Left lung (tissue), 14 donors: ENCODE measurements at places on chromosomes 16 and 17. TPM values are rescaled to one million over a fixed set of nuclear protein-coding genes. Genes with fewer than 3 reads are reported as not detected.
A peak's percentile ranks its signal among the peaks of the same experiment; 100 is the strongest.

Gene HOXB3
- 10.4 TPM for total RNA-seq

Gene STH
- total RNA-seq: not detected

Gene ZFHX3
- total RNA-seq: 25.7 TPM

Gene KCNH6
- total RNA-seq: 0.71 TPM

Gene OR2C1
- not detected for total RNA-seq

Gene TAT
- 0.18 TPM for total RNA-seq

Gene GRAP
- total RNA-seq: 10.6 TPM

Gene NLRC5
- 26.8 TPM for total RNA-seq

Gene ALOX15B
- 112 TPM for total RNA-seq

Gene AXIN2
- total RNA-seq: 41.6 TPM

Gene ODAD4
- total RNA-seq: 0.73 TPM

DNA sequence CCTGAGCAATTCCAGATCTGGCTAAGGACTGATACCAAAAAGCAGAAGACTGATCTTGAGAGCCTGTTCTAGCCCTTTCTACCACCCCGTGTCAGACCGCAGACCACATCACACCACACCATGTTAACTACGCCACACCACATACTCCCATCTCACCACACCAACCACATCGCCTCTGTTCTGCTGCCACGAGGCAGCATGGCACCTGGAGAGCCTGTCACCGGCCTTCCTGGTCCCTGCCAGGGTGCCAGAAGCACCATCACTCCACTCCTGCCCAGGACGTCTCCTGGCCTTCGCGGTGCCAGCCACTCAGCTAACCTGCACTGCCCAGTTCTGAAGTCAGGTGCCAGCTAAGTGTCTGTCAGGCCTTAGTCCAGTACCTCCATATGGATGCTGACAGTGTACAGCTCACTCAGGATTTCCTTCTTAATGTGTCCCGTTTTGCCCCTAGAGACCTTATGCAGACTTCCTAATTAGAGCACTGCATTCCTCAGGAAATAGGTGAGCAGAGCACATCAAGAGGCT, 37.2 kb upstream of the BCAR1 start:
- peaks cover 13% of the 10 kb centered on the region for H3K4me1 ChIP-seq
- DNase-seq: no peak
- peak overlapping the region; percentile 63 for H3K27ac ChIP-seq
- H3K27me3 ChIP-seq: no peaks in the 10 kb centered on the region
- peaks cover 28% of the 10 kb centered on the region for H3K36me3 ChIP-seq

GRCh38 chr17:9419932-9420453, 155.6 kb downstream of the STX8 start:
- H3K4me1 ChIP-seq: no peaks in the 10 kb centered on the region
- H3K4me3 ChIP-seq: no peak overlapping the region
- H3K36me3 ChIP-seq: peaks cover 11% of the 10 kb centered on the region
- DNase-seq: no peak
- H3K27me3 ChIP-seq: no peaks in the 10 kb centered on the region
- no peak overlapping the region for H3K27ac ChIP-seq

- H3K4me1 ChIP-seq: peaks cover 8% of the 10 kb centered on the region
- H3K36me3 ChIP-seq: no peaks in the 10 kb centered on the region
- peaks cover 39% of the 10 kb centered on the region for H3K27me3 ChIP-seq
- peak overlapping the region; percentile 83 for H3K27ac ChIP-seq
Measured at GRCh38 chr17:74742153-74742515, 5.1 kb downstream of the RAB37 start.

- H3K36me3 ChIP-seq: peaks cover 15% of the 10 kb centered on the region
- no peak overlapping the region for H3K4me3 ChIP-seq
- H3K27ac ChIP-seq: no peak overlapping the region
Measured at GRCh38 chr17:74445158-74445557, 13.3 kb downstream of the GPRC5C start.

GRCh38 chr17:1709403-1709951, 700 bp downstream of the TLCD2 start:
- H3K4me1 ChIP-seq: peaks cover 61% of the 10 kb centered on the region
- no peak for DNase-seq
- peaks cover 16% of the 10 kb centered on the region for H3K27me3 ChIP-seq
- peak overlapping the region; percentile 64 for H3K27ac ChIP-seq
- no peaks in the 10 kb centered on the region for H3K36me3 ChIP-seq
- peak overlapping the region; percentile 64 for H3K4me3 ChIP-seq

GRCh38 chr16:2963723-2964474, at the start of gene KREMEN2:
Gene KREMEN2, plus strand, starts transcription at chr16:2964275. Its CDS starts 246 bp downstream, at chr16:2964521.
- H3K36me3 ChIP-seq: no peaks in the 10 kb centered on the region
- peaks cover 62% of the 10 kb centered on the region for H3K4me1 ChIP-seq
- H3K27me3 ChIP-seq: peaks cover 69% of the 10 kb centered on the region

GRCh38 chr16:4412854-4413253, 3.5 kb downstream of the CORO7 start:
- H3K4me3 ChIP-seq: no peak overlapping the region
- peaks cover 54% of the 10 kb centered on the region for H3K36me3 ChIP-seq
- H3K27ac ChIP-seq: no peak overlapping the region
- H3K27me3 ChIP-seq: no peaks in the 10 kb centered on the region

DNA sequence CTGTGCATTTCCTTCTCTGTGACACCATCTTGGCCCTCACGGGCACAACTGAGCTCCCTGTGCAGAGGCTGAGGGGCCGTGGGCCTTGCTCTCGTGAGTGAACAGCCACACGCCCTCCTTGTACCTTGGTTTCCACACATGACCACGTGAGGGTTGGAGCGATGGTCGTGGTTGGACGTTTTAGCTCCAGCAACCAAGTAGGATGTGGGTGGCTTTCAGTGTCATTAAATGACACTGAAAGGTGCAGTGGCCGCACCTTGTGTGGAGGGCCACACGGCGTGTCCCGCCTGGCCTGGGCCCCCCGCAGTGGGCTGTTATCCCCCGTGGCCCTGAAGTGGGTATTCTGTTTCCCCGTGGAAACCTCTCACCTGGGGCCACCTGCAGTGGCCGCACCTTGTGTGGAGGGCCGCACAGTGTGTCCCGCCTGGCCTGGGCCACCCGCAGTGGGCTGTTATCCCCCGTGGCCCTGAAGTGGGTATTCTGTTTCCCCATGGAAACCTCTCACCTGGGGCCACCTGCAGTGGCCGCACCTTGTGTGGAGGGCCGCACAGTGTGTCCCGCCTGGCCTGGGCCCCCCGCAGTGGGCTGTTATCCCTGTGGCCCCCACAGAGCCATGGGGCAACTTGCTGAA, 28.2 kb downstream of the ACSF3 start:
- H3K4me1 ChIP-seq: peaks cover 6% of the 10 kb centered on the region
- H3K36me3 ChIP-seq: no peaks in the 10 kb centered on the region
- peak overlapping the region; percentile 26 for H3K27ac ChIP-seq
- DNase-seq: no peak
- no peak overlapping the region for H3K4me3 ChIP-seq

DNA sequence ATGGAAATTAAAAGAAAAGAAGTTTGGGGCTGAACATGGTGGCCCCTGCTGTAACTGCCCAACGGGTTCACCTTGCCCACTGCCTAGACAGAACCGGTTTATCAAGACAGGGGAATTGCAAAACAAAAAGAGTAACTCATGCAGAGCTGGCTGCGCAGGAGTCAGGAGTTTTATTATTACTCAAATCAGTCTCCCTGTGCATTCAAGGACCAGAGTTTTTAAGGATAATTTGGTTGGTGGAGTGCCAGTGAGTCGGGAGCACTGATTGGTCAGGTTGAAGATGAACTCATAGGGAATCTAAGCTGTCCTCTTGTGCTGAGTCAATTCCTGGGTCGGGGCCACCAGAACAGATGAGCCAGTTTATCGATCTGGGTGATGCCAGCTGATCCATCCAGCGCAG, 4.4 kb upstream of the SCPEP1 start:
- no peaks in the 10 kb centered on the region for H3K27me3 ChIP-seq
- no peaks in the 10 kb centered on the region for H3K36me3 ChIP-seq
- H3K4me3 ChIP-seq: no peak overlapping the region
- no peak overlapping the region for H3K27ac ChIP-seq
- H3K4me1 ChIP-seq: no peaks in the 10 kb centered on the region

DNA sequence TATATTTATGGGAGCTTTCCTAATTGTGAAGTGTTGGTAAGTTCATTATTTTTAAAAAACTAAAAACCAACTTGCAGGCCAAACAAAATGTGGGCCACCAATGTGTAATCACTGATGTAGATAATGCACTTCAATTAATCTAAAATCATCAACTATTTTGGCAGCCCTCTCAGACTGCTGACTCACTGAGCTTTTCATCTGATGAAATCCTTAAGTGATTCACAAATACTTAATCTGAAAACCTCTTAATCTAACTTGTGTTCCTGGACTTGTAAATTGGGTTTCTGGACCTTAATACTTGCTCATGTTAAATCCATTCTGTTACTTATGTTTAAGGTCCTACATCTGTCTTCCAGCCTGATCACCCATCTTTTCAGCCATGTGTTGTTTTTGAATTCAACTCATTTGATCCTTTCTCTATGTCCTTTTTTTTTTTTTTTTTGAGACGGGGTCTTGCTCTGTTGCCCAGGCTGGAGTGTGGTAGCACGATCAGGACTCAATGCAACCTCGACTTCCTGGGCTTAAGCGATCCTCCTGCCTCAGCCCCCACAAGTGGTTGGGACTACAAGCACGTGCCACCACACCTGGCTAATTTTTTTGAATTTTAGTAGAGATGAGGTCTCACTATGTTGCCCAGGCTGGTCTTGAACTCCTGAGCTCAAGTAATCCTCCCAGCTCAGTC, 39.0 kb downstream of the PRKCB start:
- H3K4me1 ChIP-seq: no peaks in the 10 kb centered on the region
- no peak for DNase-seq
- H3K4me3 ChIP-seq: no peak overlapping the region
- H3K27ac ChIP-seq: no peak overlapping the region
- H3K36me3 ChIP-seq: no peaks in the 10 kb centered on the region
- no peaks in the 10 kb centered on the region for H3K27me3 ChIP-seq

GRCh38 chr17:7656958-7657609, 6.4 kb downstream of the ATP1B2 start:
- peaks cover 22% of the 10 kb centered on the region for H3K27me3 ChIP-seq
- peak; percentile 62 for DNase-seq
- H3K4me1 ChIP-seq: no peaks in the 10 kb centered on the region

DNA sequence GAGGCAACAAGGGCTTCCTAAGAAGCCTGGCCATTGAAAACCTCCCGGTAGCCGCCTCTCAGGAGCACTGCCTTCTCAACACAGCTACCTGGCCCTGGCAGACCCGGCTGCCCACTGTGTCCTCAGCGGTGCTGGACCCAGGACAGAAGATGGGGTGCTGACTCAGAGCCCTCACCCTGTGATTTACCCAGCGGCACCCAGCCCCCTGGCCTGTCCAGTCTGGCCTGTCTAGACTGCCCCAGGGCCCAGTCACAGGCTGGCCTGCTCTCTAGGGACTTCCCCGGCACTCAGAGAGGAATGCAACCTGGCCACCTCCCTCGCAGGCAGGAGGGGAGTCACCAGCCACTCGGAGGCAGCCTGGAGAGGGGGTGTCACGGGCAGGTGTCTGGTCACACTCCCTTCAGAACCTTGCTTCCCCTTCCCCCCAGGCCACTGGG, 20.1 kb downstream of the PIEZO1 start:
- H3K27ac ChIP-seq: no peak overlapping the region
- H3K4me1 ChIP-seq: peaks cover 96% of the 10 kb centered on the region
- H3K4me3 ChIP-seq: no peak overlapping the region
- DNase-seq: peak; percentile 76
- no peaks in the 10 kb centered on the region for H3K27me3 ChIP-seq

- no peak overlapping the region for H3K27ac ChIP-seq
- H3K36me3 ChIP-seq: no peaks in the 10 kb centered on the region
- H3K27me3 ChIP-seq: no peaks in the 10 kb centered on the region
Measured at GRCh38 chr16:1691276-1691675, 13.2 kb downstream of the JPT2 start.
